D341Med (cell line): ENCODE measurements at places on chromosomes 2 and 18.

- DNase-seq, result no peak
These were observed 32.1 kb downstream of the ASAP2 start for GRCh38 chr2:9238591-9239326.

DNA sequence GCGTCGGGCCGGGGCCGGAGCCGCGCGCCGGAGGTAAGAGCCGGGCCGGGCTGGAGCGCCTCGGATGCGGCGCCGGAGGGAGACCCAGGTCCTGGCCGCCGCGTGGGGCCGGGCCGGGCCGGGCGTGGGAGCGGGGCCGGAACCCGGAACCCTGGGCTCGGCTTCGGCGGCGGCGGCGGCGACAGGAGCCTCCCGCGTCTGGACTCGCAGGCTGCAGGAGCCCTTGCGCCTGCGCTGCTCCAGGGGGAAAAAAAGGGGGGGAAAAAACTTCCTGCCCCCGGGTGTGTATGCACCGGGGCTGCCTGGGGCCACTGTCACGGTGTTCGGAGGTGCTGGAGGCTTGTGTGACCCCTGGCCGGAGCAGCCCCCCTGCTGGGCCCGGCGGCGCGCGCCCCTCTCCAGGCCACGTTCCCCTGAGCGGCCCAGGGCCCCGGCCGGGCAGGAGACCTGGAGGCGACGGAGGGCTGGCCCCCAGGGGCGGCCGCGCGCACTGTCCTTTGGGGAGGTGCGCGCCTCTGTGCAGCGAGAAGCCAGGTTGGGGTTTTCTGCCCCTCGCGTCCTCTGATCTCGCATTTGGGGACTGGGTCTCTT, 864 bp downstream of the KLHL29 start:
- peak; percentile 69 for DNase-seq

DNA sequence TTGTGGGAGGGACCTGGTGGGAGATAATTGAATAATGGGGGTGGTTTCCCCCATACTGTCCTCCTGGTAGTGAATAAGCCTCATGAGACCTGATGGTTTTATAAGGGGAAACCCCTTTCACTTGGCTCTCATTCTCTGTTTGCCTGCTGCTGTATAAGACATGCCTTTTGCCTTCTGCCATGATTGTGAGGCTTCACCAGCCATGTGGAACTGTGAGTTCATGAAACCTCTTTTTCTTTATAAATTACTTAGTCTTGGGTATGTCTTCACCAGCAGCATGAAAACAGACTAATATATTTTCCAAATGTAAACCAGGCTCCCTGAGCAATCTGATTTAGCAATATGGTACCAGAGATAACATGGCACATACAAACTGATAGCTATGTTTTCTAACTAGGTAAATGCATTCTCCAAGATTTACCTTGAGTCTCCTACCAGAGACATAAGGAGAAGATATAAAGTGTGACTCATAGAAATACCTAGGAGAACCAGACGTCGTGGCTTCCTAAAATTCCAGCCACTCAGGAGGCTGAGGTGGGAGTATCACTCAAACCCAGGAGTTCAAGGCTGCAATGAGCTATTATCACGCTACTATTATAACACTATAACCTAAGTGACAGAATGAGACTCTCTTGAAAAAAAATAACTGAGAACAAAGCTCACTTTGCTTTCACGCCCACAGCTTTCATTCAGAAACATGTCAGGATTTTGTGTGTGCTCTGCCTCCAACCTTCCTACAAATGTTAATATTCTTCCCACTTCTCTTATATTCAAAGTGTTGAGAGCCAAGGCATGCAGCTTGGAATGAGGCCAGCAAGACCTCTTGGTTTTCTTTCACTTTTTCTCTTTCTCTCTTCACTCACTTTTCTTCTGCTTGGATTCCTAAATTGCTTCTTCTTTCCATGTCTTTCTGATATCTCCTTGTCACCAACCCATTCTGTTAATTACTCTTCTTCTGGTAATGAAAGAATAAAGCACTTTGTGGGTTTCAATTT, 263.9 kb upstream of the UBE2E3 start:
- DNase-seq, result no peak

DNA sequence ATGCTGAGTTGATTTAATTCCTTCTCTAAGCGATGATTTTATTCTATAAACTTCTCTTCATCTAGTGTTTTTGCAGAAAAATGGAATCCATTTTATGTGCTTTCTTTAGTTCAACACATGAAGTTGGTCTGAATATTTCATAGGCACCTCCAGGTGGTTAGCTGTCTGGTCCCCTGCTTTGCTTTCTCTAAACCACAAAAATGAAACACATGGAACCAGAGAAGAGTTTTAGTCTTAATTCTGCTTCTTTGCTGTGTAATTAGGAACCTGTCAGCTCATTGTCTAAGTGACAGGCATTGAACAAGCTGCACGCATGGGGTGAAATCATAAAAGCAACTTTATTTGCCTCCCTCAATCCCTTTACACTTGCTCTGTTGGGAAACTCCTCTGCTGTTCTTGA, 150.4 kb downstream of the PIK3C3 start:
- no peak for DNase-seq

DNA sequence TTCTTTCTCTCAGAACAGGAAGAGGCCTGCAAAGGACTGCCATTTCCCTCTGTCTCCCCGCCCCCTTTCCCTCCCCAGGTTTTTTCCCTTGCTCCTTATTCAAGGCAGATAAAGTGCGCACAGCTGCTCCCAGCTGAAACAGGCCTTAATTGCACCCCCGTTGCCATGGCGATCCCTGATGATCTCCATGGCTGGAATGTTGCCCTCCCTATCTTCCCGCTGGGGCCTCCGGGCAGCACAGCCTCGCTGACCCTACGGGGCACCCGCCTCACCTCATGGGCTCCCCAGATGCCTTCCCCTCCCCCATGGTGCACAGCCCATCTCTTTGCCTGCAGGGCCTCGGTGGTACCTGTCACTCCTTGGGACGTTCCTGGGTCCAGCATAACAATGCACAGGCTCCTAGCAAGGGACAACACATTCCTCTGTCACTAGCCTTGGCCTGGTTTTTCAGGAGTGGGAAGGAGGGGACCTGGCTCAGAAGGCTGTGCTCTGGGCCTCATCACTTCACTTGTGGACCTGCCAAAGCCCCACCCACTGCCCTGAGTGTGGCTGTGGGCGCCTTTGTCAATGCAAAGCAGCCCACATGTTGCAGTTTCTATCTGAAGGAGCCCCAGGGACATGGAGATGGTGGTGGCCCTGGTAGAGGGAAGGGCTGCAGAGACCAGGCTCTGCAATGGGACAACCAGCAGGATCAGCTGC, 115.0 kb downstream of the CELF4 start:
- no peak for DNase-seq

- DNase-seq, result no peak
These were observed 363.1 kb downstream of the NUP35 start for GRCh38 chr2:183487326-183487725.

- DNase-seq, result no peak
These were observed 4.7 kb downstream of the UGT1A1 start for GRCh38 chr2:233764761-233765160.

DNA sequence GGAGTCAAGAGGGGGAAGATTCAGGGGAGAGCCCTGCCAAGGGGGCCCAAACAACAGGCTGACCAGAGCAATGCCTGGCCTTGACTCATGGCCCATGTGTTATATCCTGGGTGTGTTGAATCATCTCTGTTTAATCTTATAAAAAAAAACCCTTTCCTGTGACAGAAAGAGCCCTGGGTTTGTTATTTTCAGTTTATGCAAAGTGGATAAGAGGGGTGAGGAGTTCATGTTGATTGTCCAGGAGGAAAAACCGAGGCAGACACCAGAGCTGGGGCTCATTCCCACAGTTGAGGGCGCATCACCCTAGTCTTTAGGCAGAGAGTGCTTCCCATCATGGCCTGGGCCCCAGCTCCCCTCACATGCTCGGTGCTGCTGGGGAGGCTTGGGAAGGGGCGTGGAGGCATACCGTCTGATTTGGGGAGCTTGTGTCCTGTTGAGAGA, 30.9 kb upstream of the IL37 start:
- DNase-seq, result no peak

- no peak for DNase-seq
These were observed 150.2 kb downstream of the GALNT1 start for GRCh38 chr18:35731701-35732100.

- no peak for DNase-seq
These were observed 29.2 kb downstream of the ANKRD44 start for GRCh38 chr2:197281421-197281820.

DNA sequence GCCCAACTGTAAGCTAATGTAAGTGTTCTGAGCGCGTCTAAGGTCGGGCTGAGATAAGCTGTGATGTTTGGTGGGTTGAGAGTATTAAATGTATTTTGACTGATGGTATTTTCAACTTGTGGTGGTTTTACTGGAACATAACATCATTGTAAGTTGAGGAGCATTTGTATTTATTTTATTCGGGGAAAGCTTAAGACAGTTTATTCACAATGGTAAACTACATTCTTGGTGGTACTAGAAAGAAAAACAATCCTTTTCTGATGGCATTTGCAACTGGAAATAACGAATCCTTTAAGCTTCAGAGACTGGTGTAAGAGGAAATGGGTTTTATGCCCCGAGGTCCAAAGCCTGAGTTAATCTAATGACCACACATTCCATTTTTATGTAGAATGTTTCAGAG, 283.3 kb upstream of the NETO1 start:
- no peak for DNase-seq

DNA sequence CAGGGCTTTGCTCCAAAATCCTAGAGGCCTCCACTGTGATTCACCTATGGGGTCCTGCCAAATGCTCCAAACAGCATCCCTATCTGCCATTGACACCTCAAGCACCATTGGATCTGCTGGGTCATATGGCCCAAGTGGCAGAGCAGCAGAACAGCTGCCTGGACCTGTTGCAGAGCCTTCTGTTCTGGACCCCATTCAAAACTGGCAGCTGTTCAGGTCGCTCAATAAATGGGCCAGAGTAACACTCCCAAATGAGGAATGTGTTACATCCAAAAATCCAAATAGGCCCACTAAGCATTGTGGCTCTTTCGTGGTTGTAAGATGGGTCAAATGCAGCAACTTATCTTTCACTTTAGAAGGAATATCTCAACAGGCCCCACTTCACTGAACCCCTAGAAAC, 783.6 kb downstream of the DCDC2C start:
- no peak for DNase-seq

DNA sequence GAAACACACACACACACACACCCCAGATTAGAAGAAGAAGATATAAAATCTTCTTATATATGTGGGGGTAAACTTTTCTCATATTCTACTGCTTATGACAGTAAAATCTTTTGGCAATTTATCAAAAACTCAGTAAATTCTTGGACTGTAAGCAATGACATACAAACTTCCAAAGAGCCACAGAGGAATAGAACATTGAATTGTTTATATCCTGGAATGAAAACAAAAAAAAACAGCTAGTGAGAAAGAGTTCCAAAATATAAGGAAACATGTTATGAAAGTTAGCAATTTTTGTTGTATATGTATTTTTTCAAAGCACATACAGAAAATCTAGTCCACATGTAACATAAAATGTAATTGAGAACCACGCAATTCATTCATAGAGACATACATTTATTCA, 764.9 kb downstream of the DSC3 start:
- DNase-seq, result no peak

- peak; percentile 88 for DNase-seq
These were observed 70.5 kb upstream of the RTN4 start for GRCh38 chr2:55120634-55121359.

DNA sequence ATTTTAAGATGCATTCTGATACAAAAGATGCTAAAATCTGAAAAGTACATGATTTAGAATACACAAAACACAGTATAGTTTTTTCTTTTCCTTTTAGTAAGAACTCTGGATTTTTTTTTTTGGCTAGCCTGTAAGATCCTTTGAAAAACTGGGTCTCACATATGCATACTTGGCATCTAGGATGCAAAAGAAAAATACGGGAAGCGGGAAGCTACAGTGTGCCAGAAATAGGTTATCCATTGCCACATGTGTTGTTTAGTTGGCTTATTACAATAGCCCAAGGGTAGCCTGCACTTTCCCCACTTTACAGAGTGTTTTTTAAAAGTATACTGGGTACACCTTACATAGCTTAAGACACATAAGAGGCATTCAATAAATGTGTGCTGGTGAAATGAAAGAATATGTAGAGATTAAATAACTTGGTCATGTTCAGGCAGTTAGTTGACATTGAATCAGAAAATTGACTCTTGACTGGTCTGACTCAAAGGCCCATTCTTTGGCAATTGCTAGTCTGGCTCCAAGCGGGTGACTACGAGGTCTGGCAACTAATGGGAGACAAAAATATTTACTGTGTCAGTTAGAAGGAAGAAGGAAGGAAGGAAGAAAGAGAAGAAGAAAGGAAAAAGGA, 286.8 kb upstream of the TRIB2 start:
- DNase-seq, result no peak

DNA sequence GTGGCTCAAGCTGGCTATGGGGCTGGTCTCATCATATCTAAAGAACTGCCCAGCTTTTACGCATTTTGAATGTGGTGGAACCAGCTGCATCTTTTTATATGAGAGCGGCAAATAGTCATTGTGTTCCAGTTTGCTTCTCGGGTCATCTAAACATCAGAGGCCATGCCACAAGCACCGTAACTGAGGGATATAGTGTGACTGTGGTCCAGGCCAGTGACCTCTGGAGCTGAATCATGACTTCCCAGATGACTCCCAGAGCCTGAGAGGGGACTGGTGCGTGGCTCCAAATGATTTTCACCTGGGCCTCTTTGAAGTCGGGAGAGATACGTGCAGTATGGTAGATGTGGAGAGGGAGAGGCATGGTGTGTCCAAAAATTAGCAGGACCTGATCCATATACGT, 271.0 kb downstream of the NEDD4L start:
- no peak for DNase-seq

DNA sequence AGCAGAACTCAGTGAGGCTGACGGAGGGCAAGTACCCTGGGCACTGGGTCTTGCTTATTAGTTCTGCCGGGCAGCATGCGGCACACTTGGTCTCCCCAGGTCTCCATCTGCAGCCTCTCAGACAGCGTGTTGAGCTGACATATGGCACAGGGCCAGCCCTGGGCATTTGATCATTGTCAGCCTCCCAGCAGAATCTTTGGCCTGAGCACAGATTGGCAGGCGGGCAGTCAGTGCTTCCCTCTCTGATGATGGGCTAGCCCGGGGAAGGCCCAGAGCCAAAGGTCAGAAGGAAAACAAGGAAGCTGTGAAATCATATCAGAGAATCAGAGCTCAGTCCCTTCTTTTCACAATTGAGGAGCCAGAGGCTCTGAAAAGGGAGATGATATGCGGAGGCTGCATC, 150.1 kb upstream of the LRRTM1 start:
- no peak for DNase-seq

- no peak for DNase-seq
These were observed 315.6 kb downstream of the RDH14 start for GRCh38 chr2:18244845-18245244.

DNA sequence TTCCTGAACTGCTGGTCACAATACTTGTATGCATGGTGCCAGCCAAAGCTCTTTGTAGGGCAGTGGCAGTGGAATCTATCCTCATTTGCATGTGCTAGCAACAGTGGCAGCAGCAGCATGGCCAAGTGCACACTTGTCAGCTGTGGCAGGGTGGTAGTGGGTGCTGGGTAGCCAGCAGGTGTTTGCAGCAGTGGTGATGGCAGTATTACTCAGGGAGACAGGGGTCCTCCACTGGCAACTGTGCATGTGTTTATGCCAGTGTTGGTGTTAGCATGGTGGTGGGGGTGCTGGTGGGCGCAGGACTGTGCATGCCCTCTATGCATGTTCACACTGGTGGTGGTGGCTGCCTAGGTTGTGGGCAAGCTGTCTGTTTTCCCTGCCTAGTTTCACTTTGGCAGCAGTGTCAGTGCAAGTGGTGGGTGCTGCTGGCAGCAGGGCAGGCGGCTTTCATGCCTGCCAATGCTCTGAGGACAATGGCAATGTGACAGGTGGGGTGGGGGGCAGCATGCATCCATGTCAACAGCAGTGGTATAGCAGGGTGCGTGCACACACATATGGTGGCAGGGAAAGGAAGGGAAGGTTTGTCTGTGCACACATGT, 41.2 kb downstream of the GALNT13 start:
- no peak for DNase-seq

GRCh38 chr2:37928377-37928776, 3.3 kb downstream of the RMDN2 start:
- DNase-seq, result no peak
